ENCODE measurements at places on chromosomes 6 and 20.

DNA sequence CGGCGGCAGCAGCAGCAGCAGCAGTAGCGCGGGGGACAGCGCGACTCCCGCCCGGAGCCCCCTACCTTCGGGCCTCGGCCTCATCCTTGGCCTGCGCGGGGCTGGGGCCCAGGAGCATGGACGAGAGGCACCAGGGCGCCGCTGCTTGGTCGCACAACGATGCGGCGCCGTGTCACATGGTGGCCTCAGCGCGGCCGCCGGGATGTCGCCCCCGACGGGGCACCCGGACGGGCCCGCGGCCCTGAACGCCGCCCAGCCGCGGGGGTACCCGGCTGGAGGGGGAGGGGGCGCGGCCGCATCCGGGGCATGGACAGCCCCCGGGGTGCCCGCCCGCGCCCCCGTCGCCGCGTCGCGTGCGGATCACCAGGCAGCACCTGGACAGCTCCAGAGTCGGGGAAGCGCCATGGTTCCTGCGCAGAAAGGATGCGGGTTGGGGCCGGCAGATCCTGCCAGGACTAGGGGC is 57.1 kb downstream of the CDH22 start:
- no peaks in the 10 kb centered on the region for H3K4me1 ChIP-seq
- no peak overlapping the region for H3K27ac ChIP-seq
- peak overlapping the region; percentile 26 for H3K4me3 ChIP-seq
- no peaks in the 10 kb centered on the region for H3K36me3 ChIP-seq
- peaks cover 17% of the 10 kb centered on the region for H3K27me3 ChIP-seq

GRCh38 chr6:21350926-21351325 is 242.6 kb upstream of the SOX4 start:
- H3K36me3 ChIP-seq: no peaks in the 10 kb centered on the region
- H3K27me3 ChIP-seq: no peaks in the 10 kb centered on the region

GRCh38 chr6:24919056-24919892 is 16.5 kb downstream of the RIPOR2 start:
- no peak overlapping the region for H3K27ac ChIP-seq
- no peak for DNase-seq
- H3K4me3 ChIP-seq: peak overlapping the region; percentile 27
- H3K27me3 ChIP-seq: no peaks in the 10 kb centered on the region

DNA sequence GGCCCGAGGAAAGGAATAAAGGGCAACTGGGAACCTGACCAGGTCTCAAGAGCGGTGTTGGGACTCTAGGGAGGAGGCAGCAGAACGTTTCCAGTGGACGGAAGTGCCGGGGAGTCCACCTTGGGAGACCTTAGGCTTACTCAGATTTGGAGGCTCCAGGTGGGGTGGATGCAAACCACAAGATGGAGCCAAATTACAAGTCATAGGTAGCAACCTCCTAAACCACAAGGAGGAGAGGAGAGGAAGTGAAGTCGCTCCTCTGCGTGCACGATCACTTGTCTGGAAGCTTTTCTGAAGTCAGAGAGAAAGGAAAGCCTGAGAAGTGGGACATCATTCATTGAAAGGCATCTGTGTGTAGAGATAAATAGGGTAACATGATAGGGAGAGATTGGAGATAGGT is 9.3 kb downstream of the HLA-DOA start:
- no peak overlapping the region for H3K4me3 ChIP-seq
- peak; percentile 81 for DNase-seq
- no peaks in the 10 kb centered on the region for H3K27me3 ChIP-seq
- H3K27ac ChIP-seq: no peak overlapping the region
- H3K36me3 ChIP-seq: no peaks in the 10 kb centered on the region
- no peaks in the 10 kb centered on the region for H3K4me1 ChIP-seq

DNA sequence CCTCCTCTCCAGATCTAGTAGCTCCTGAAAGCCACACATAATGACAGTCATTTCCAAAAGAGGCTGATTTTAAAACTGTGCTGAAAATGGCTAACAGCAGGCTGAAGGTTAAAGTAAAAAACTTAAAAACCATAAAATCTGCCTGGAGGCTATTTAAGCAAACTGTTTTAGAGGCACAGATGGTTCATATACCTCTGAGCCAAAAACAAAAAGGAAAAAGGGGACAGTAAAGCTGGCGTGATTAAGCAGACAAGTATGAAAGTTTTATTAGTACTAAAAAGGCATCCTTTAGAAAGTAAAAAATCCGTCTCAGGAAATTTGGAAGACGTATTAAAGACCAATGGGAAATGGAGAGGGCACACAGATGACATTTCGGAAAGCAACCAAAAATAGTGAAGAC is 55.8 kb downstream of the SOBP start:
- H3K27me3 ChIP-seq: no peaks in the 10 kb centered on the region
- H3K4me3 ChIP-seq: no peak overlapping the region
- no peaks in the 10 kb centered on the region for H3K4me1 ChIP-seq
- no peak for DNase-seq
- H3K36me3 ChIP-seq: no peaks in the 10 kb centered on the region

- H3K4me3 ChIP-seq: no peak overlapping the region
- H3K27me3 ChIP-seq: no peaks in the 10 kb centered on the region
- no peak overlapping the region for H3K27ac ChIP-seq
- no peaks in the 10 kb centered on the region for H3K36me3 ChIP-seq
These were observed 22.5 kb downstream of the MOCS3 start for GRCh38 chr20:50980851-50981713.

DNA sequence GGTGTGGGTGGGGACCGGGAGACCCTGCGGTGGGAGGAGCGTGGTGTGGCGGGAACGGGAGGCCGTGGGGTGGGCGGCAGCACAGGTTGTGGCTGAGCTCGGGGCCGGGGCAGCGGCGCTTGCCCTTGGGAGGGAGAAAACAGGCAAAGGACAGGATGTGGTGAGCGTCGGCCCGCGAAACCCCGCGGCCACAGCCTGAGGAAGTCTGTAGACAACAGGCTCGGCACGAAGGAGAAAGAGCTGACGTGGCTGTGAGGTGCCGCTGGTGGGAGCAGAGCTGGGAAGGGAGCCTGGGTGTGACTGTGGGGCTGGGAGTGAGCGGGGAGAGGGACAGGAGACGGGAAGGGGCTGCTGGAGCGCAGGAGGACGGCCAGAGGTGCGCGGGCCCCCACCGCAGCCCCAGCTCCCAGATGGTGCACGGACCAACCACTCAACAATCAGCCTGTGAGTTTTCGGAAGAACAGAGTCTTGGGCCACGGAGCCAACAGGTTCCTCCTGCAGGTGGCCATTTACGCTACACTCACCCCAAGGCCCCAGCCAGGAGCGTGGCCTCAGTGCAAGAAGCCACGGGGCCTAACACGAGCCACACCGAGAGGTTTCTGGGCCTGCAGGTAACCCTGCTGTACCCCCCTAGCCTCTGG is 202.8 kb downstream of the DLL1 start:
- no peaks in the 10 kb centered on the region for H3K36me3 ChIP-seq
- H3K4me3 ChIP-seq: no peak overlapping the region
- no peak overlapping the region for H3K27ac ChIP-seq
- DNase-seq: peak; percentile 30
- H3K27me3 ChIP-seq: no peaks in the 10 kb centered on the region
- H3K4me1 ChIP-seq: no peaks in the 10 kb centered on the region
